ENCODE measurements at places on chromosomes 6 and 20.

DNA sequence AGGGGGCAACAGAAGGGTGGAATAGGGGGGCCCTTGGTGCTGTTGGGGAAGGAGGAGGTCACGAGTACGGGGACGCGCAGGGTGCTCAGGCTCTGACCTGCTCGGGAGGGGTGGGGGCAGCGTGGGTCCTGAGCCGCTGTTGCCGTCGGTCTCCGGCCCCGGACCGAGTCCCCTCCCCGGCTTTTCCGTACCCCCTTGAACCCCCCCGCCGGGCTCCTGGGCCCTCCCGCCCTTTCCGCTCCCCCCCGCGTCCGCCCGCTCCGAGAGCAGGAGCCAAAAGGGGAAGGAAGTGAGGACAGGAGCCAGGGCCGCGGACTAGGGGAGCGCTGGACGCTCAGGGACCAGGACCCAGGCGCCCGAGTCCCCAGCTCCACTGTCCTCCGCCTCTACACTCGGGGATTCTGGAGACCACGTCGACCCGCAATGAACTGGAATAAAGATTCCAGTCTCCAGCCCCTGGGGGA, at the start of gene RGL2:
Gene RGL2 (minus strand): TSS at position 170 of the 464 bp plus-strand sequence. CDS start 332 bp downstream, outside the sequence.
- DNase-seq, result peak; percentile 79

DNA sequence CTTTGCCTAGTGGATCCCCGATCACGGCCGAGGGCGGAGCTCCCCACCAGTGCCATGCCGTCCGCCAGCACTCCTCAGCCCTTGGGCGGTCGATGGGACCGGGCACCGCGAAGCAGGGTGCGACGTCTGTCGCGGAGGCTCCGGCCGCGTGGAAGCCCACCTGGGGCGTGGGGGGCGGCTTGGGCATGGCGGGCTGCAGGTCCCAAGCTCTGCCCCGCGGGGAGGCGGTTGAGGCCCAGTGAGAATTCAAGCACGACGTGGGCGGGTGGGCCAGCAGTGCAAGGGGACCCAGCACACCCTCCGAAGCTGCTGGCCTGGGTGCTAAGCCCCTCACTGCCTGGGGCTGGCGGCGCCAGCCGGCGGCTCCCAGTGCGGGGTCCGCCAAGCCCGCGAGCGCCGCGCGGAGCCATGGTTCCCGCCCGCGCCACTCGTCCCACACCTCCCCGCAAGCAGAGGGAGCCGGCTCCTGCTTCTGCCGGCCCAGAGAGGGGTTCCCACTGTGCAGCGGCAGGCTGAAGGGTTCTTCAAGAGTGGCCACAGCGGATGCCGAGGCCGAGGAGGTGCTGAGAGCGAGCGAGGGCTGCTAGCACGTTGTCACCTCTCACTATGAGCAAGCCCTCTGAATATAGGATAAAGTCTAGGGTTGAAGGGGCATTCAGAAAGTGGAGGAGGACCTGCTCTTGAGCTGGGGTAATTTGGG, 128.6 kb downstream of the GRM4 start:
- no peak for DNase-seq

DNA sequence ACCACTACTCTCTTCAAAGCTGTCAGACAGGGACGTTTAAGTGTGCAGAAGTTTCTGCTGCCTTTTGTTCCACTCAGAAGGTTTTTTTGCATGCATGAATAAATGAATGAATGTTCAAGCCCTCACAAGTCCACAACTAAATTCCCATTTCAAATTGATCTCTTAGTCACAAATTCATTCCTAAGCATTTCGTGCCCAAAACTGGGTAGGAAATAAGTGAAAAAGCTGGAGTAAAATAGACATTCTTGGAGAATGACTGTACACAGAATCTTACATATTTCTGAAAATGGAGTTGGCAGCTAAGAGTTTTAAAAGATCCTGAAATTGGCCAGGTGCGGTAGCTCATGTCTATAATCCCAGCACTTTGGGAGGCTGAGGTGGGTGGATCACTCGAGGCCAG, 117.6 kb downstream of the PERP start:
- DNase-seq, result no peak

DNA sequence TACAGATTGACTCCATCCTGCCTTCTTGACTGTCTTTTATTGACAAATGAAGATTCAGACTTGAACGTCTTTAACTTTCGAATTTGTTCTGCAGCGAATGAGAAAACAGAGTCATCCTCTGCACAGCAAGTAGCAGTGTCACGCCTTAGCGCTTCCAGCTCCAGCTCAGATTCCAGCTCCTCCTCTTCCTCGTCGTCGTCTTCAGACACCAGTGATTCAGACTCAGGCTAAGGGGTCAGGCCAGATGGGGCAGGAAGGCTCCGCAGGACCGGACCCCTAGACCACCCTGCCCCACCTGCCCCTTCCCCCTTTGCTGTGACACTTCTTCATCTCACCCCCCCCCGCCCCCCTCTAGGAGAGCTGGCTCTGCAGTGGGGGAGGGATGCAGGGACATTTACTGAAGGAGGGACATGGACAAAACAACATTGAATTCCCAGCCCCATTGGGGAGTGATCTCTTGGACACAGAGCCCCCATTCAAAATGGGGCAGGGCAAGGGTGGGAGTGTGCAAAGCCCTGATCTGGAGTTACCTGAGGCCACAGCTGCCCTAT, 12.2 kb downstream of the BRD2 start:
- no peak for DNase-seq

DNA sequence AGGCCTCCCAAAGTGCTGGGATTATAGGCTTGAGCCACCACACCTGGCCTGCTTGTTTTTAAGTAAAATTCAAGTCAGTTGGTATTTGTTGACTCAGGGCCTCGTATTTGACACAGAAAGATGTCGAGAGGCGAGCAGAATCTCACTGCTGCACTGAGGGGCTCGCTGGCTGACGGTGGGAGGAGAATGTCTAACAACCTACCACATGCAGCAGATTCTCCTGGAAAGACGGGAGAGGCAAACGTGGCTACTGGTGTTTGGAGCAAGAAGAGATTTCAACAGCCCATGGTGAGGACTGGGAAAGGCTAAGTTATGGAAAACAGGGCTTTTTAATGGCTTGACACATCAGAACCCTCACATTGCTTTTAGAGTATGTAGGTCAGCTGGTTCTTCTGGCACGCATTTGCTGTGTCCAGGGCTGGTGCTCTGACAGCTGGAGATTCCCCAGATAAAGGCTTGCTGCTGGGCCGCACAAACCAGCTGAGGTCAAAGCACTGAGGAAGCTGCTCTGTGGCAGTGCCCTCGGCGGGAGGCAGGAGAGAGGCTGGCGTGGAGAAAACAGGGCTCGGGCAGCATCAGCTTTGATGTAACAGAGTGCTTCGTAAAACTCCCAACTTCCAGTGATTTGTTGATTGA, 84.2 kb upstream of the FRMD1 start:
- DNase-seq, result peak; percentile 17

All from activated CD8-positive, alpha-beta memory T cell treated with anti-CD3 and anti-CD28 coated beads, Interleukin-2, amount 50 U/mL, for 48 hours (primary cell).